ENCODE measurements at places on chromosomes 3 and 15.

DNA sequence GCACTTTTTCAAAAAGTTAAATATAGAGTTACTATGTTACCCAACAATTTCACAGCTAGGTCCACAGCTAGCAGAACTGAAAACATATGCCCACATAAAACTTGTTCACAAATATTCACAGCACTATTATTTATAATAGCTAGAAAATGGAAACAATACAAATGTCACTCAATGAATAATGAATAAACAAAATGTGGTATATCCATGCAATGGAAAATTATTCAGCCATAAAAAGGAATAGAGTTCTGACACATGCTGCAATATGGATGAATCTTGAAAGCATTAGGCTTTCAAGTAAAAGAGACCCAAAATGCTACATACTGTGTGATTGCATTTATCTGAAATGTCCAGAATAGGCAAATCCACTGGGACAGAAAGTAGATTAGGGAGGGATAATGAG is 111.9 kb downstream of the MECOM start:
- no peak for DNase-seq

GRCh38 chr3:197495999-197496745 is 59.6 kb downstream of the BDH1 start:
- no peak for DNase-seq

DNA sequence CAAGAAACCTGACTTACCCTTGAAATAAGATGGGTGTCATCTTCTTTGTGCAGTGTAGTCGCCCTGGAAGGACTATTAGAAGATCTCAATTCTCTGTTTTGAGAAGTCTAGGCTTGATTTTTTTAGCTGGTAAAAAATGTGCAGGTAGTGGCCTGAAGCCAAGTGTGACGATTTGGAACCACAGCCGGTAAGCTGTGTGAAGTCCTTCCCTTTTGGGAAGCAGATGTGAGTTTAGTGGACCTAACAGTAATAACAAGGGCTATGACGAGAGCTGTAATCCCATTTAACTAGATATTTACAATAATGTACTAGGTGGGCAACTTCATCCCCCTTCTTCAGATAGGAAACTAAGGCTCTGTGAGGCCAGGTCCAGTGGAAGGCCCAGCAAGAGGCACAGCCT is 81.7 kb upstream of the MYZAP start:
- no peak for DNase-seq

DNA sequence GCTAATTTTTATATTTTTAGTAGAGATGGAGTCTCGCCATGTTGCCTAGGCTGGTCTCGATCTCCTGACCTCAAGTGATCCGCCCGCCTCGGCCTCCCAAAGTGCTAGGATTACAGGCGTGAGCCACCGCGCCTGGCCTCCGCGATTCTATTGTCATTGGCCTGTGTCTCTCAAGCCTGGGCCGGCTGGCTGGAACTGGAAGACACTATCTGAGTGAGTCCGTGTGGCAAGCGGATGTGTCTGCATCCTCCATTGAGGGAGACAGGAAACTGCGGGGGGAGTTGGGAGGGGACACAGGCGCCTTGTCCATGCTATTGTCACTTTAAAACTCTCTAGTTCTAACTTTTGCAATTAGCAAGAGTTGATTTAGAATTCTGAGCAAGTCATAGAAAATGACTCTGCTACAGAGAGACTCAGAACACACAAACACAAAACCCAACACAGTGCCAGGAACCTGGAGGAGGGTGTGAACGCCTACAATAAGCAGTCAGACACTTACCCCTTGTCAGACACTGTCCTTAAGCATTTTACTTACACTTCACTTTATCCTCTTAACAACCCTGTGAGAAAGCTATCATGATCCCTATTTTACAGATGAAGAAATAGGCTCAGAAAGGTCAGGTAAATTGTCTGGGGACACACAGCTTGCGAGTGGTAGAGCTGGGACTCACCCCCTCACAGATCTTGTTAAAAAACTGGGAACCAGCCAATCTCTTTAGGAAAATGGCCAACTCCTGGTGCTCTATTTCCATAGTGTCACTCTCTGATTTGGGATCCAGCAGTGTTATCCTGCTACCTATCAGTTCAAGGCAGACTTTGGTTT is 38.7 kb downstream of the ANP32A start:
- no peak for DNase-seq

- no peak for DNase-seq
Measured at GRCh38 chr3:169403855-169404519, 259.5 kb downstream of the MECOM start.

- no peak for DNase-seq
Measured at GRCh38 chr15:65328506-65329287, 24.2 kb downstream of the RNU5B-1 start.

DNA sequence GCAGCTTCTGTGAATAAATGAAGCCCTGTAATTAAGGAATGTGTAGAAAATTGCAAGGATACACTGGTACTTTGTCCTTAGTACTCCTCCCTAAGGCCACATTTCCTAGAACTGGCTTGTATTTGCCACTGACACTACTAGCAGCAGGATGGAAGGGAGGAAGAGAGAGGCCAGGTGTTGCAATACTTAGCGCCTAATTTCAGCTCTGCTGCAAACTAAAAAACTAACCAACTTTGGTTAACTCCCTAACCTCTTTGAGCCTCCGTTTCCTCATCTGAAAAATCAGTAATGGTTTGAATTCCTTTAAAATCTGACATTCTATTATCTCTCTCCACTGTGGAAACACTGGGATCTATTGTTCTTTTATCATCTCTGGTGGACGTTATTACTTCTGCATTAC is 257.0 kb downstream of the SV2B start:
- DNase-seq: no peak

DNA sequence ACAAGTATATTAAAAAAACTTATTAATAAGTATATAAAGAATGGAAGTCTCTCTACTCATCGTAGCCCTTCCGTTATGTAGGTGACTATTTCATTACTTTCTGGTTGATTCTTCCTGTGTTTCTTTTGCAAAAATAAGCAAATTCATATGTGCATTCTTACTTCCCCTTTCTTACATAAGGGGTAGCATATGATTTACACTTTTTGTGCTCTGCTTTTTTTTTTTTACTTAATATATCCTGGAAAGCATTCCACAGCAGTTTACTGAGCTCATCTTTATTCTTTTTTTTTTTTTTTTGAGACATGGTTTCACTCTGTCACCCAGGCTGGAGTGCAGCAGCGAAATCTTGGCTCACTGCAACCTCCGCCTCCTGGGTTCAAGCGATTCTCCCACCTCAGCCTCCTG is 12.9 kb downstream of the SCAMP5 start:
- no peak for DNase-seq

GRCh38 chr15:101810876-101811275 is 1.1 kb upstream of the OR4F15 start:
- DNase-seq: no peak

- DNase-seq: no peak
Measured at GRCh38 chr15:92384381-92384780, 9.3 kb upstream of the ST8SIA2 start.

Data from activated T-cell treated with anti-CD3 and anti-CD28 coated beads for 4 hours (primary cell).